ENCODE measurements at places on chromosomes 16 and 17.

DNA sequence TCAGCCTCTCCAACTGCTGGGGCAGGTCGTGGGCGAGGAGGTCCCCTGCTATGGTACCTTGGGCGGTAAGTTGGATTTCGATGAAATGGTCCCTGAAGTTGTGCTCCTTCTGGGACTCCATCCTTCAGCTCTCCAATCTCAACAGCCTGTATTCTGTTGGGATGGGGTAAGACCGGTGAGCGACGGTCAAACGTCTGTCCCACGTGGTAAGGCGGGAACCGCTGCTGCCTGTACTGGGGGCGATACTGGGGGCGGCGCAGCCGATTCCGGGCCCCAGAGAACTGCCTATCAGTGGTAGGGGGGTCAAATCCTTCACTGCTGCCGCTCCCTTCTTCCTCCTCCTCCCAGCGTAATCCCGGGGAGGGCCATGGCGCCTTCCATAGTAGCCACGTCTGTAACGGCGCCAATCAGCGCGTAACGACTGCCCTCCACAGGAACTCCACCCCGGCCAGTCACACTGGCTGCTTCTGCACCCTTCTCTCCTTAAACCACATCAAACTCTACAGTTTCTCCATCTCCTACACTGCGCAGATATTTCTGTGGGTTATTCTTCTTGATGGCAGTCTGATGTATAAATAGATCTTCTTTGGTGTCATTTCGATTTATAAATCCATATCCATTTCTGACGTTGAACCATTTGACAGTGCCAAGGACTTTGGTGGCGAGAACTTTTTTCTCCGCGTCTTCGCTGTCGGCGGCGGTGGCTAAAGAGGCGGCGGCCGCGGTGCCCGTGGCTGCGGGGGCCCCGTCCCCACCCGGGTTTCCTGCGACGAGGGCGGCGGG, 41.1 kb downstream of the AHSP start:
- no peak for DNase-seq

- peak; percentile 81 for DNase-seq
These were observed 13.2 kb downstream of the NGFR start for GRCh38 chr17:49508061-49508865.

DNA sequence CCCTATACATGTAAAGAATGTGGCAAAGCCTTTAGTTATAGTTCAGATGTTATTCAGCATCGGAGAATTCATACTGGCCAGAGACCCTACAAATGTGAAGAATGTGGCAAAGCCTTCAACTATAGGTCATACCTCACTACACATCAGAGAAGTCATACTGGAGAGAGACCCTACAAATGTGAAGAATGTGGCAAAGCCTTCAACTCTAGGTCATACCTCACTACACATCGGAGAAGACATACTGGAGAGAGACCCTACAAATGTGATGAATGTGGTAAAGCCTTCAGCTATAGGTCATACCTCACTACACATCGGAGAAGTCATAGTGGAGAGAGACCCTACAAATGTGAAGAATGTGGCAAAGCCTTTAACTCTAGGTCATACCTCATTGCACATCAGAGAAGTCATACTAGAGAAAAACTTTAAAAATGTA, 42.5 kb downstream of the ZNF267 start:
- no peak for DNase-seq

- no peak for DNase-seq
These were observed 16.6 kb downstream of the CHAD start for GRCh38 chr17:50451943-50452629.

DNA sequence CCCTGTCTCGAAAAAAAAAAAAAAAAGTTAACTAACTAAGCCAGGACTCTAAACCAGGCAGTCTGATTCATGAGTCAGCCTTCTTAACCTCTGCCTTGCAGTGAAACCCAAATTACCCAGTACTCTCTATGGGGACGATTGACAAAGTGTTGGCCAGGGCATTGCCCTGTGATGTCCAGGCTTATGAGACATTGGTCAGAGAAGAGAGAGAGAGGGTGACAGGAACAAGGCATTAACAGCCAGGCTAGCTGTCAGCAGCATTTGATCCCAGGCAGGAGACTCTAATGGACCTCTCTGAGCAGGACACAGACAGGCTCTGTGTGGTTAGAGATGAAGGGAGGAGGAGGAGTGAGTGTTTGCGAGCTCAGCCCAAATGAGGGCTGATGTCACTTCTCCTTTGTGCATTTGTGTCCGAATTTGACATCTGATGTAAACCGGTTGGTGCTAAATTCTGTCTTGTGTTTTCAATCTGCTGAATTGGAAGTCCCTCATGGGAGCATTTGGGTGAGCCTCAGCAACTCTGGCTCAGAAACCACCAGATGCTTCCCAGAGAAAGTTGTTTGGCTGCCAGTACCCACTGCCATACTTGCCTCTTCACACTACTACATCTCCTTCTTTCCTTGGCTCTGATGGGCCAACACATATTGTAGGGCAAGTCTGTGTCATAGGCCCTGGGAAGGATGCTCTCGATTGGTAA, 4.3 kb upstream of the MYL4 start:
- DNase-seq, result no peak

- DNase-seq, result no peak
These were observed 38.6 kb downstream of the LITAFD start for GRCh38 chr16:8920645-8921346.

DNA sequence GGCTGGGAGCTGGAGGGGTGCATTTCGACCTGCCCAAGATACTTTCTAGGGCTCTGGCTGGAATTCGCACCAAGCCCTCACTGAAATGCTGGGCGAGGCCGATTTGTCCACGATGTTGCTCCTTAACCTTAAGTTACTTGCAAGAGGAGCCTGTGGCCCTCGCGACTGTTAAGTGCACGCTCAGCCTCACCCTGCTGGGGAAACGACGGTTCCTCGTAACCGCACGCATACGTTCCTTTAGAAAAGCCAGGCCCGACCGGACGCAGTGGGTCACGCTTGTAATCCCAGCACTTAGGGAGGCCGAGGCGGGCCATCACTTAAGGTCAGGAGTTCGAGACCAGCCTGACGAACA, 607 bp upstream of the NCOR1 start:
- DNase-seq, result no peak

GRCh38 chr16:11580451-11581086, 6.2 kb downstream of the LITAF start:
- DNase-seq, result no peak

GRCh38 chr17:538181-538973, 176.3 kb downstream of the VPS53 start:
- no peak for DNase-seq

- no peak for DNase-seq
These were observed 4.1 kb upstream of the DOC2B start for GRCh38 chr17:185445-186138.

GRCh38 chr17:28901866-28902818, 737 bp downstream of the DHRS13 start:
- peak; percentile 68 for DNase-seq

GRCh38 chr16:11151156-11151884, 104.7 kb downstream of the SOCS1 start:
- DNase-seq, result peak; percentile 68

DNA sequence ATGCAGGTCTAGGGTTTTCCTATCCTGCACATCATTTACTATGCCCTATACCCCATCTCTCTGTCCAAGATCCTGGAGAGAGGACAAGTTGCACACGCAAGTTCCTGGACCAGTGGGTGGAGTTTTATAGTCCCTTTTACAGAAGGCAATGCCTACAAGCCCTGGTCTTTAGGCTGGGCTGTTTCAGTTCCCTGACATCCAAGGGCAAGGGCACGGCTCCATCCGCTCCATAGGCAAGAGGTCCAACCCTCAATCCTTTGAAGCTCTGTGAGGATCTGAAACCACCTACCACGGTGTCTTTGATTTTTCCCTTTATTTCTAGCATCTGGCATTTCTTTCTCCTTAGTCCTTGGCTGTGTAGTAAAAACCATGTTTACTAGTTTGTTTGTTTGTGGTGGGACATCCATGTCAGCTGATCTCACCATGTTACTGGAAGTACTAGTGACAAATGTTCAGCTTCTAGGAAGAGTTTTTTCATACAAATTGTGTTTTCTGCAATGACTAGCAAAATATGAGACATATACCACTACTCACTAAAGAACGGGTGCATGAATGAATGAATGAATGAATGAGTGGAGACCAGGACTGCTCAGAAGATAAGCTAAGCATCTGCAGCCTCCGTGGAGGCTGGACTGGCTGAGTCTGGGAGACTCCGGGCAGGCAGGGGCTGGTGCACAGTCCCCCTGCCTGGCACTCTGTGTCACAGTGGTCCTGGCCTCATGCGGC, 359.4 kb downstream of the SLC39A11 start:
- DNase-seq, result no peak

DNA sequence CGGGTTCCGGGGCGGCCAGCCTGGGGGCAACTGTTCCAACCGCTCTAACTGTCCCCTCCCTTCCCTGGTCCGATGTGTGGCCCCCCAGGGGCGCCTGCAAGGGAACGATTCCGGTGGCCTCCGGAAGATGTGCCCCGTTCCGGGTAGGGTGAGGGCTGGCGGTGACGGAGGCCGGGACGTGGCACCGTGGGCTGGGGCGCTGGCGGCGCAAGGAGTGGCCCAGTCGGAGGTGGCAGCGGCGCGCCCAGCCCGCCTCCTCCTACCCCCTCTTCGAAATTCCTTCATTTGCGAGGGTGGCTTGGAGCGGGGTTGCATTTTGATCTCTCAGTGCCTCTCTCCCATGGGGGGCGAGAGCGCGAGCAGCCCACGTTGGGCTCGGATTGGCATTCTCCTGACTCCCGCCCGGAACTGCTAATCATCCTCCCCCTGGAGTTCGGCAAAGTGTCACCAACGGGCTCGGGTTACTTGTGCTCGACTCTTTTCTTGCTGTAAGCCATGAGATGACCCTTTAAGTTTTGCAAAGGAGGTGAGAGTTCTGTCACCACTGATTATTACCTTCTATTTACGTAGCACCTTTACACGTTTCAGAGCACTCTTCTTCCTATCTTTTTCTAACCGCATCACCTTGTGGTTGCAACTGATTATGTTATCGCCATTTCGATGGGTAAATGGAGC, 622 bp downstream of the NDEL1 start:
- peak; percentile 44 for DNase-seq

GRCh38 chr17:49936386-49936785, 32.6 kb upstream of the DLX4 start:
- no peak for DNase-seq

Measured in NCI-H2171 (cell line).